ENCODE measurements at places on chromosomes 11 and 22. TPM values are rescaled to one million over a fixed set of nuclear protein-coding genes. Genes with fewer than 3 reads are reported as not detected.

GRCh38 chr11:11545285-11546275 lies 76.2 kb downstream of the GALNT18 start:
- DNase-seq: no peak

Gene SEZ6L
- polyA plus RNA-seq: 0.68 TPM

Gene TP53AIP1
- 0.59 TPM for polyA plus RNA-seq

DNA sequence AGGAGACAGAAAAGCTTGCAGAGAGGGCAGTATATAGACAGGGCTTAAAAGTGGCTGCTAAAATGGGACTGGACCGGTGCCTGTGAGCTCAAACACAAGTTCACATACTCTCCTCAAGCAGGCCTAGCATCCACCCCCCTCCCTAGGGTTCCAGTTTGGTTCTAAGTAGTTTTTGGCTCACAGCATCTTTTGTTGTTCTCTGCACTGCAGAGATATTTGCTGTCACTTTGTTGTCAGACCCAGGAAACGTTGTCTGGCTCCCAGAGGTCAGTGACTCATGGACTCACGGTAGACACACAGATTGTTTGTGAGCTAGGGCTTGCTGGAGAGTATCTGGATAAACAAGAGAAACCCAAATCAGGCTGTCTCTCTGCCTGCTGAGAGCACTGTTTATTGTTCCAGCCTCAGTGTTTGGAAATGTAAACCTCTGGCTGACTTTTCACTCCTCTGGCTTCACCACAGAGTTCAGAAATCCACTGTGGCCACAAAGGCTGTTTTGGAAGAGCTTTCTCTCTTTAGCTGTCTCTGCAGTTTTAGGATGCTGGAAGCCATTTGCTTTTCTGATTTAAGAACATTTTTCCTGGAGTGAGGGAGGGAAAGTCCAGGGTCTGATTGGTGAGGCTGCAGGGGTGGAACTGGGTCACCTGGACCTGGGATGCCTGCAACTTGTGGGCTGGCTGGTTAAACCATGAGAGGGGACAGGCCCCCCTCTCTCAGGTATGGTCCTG lies 303.7 kb upstream of the PLET1 start:
- no peak for DNase-seq

Data from left lung (tissue), 14 donors.